ENCODE measurements at places on chromosomes 11 and 22. TPM values are rescaled to one million over a fixed set of nuclear protein-coding genes. Genes with fewer than 3 reads are reported as not detected.

KRTAP5-10 gene
- total RNA-seq, result not detected

DBX1 gene
- not detected for total RNA-seq

OR10A2 gene
- total RNA-seq, result not detected

NCF4 gene
- total RNA-seq, result 22.8 TPM

HBG2 gene
- 3.9 TPM for total RNA-seq

OR51I1 gene
- total RNA-seq, result not detected
